ENCODE measurements at places on chromosomes 2 and 18. TPM values are rescaled to one million over a fixed set of nuclear protein-coding genes. Genes with fewer than 3 reads are reported as not detected.

- no peaks in the 10 kb centered on the region for H3K36me3 ChIP-seq
- no peaks in the 10 kb centered on the region for H3K4me1 ChIP-seq
- no peak overlapping the region for H3K4me3 ChIP-seq
- H3K27me3 ChIP-seq = no peaks in the 10 kb centered on the region
These were observed 109.0 kb downstream of the CERS6 start for GRCh38 chr2:168565112-168565511.

GRCh38 chr2:2849464-2850217 lies 518.6 kb upstream of the MYT1L start:
- no peaks in the 10 kb centered on the region for H3K27me3 ChIP-seq
- H3K36me3 ChIP-seq = no peaks in the 10 kb centered on the region
- H3K4me3 ChIP-seq = no peak overlapping the region
- no peak overlapping the region for H3K27ac ChIP-seq
- peak; percentile 67 for DNase-seq
- peaks cover 14% of the 10 kb centered on the region for H3K4me1 ChIP-seq

DNA sequence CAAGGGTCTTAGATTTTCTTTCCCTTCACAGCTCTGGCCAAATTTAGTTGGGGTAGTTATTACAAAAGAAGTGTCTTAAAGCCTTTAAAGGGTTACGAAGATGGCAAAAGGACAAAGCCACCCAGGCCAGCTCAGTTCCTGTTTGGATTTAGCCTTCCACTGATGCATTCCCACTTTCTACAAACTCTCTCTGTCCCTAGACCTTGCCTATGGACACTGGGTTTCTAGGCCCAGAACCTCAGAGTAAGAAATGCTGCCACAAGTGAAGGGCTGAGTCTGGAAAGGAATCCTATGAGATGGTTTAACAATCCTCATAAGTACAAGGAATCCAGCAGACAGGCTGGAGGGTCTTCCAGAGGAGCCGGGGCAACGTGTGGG lies 13.4 kb downstream of the NFE2L2 start:
- no peaks in the 10 kb centered on the region for H3K36me3 ChIP-seq
- H3K27me3 ChIP-seq = no peaks in the 10 kb centered on the region
- no peak for DNase-seq
- H3K4me3 ChIP-seq = no peak overlapping the region
- peaks cover 98% of the 10 kb centered on the region for H3K4me1 ChIP-seq
- H3K27ac ChIP-seq = peak overlapping the region; percentile 85

GRCh38 chr2:65402780-65403528 lies 29.4 kb downstream of the SPRED2 start:
- DNase-seq = no peak
- H3K27me3 ChIP-seq = no peaks in the 10 kb centered on the region
- peaks cover 23% of the 10 kb centered on the region for H3K4me1 ChIP-seq
- H3K36me3 ChIP-seq = no peaks in the 10 kb centered on the region
- no peak overlapping the region for H3K4me3 ChIP-seq
- no peak overlapping the region for H3K27ac ChIP-seq

DNA sequence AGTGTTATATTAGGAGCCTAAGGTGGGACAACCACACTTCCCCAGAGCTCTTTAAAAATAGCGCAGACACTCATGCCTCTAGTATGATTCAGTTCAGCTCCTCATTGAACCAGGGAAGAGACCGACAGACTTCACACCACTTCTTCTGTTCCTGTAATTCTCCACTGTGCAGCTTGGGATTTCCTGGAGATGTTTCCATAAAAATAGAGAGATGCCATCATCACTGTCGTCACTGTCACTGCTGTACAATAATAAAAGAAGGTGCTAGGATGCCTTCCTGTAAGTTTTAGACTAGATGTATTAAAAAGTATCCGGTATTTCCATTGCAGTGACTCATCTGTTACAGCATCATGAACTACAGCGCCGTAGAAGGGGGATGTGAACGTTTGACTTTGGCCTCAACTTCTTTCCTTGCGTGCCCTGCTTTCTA lies 110.9 kb downstream of the FAM210A start:
- no peaks in the 10 kb centered on the region for H3K36me3 ChIP-seq
- H3K27ac ChIP-seq = peak overlapping the region; percentile 69
- peaks cover 57% of the 10 kb centered on the region for H3K4me1 ChIP-seq
- DNase-seq = no peak
- no peaks in the 10 kb centered on the region for H3K27me3 ChIP-seq
- H3K4me3 ChIP-seq = no peak overlapping the region

- H3K36me3 ChIP-seq = no peaks in the 10 kb centered on the region
- H3K4me1 ChIP-seq = no peaks in the 10 kb centered on the region
- no peak for DNase-seq
- no peak overlapping the region for H3K27ac ChIP-seq
These were observed 106.0 kb downstream of the DTNB start for GRCh38 chr2:25567406-25567805.

DNA sequence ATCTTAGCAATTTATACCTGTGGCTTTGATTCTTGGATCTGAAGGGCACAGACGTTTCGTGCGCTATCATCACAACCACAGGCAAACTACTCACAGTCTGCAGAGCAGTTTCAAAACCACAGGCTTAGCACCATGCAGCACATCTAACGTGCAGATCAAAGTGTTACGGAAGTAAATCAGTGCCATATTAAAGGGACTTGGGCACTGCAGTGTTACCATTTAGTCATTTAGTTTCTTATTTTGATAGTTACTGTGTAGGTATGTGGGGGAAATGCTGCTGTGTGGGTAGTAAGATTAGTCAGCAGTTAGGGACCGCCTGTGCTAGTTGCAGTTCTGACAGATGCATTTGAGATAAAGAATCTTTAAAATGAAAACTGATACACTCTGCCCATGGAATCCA lies 384.0 kb downstream of the NBAS start:
- no peak overlapping the region for H3K27ac ChIP-seq
- H3K4me1 ChIP-seq = no peaks in the 10 kb centered on the region
- no peak for DNase-seq
- no peaks in the 10 kb centered on the region for H3K27me3 ChIP-seq
- H3K36me3 ChIP-seq = peaks cover 10% of the 10 kb centered on the region

DNA sequence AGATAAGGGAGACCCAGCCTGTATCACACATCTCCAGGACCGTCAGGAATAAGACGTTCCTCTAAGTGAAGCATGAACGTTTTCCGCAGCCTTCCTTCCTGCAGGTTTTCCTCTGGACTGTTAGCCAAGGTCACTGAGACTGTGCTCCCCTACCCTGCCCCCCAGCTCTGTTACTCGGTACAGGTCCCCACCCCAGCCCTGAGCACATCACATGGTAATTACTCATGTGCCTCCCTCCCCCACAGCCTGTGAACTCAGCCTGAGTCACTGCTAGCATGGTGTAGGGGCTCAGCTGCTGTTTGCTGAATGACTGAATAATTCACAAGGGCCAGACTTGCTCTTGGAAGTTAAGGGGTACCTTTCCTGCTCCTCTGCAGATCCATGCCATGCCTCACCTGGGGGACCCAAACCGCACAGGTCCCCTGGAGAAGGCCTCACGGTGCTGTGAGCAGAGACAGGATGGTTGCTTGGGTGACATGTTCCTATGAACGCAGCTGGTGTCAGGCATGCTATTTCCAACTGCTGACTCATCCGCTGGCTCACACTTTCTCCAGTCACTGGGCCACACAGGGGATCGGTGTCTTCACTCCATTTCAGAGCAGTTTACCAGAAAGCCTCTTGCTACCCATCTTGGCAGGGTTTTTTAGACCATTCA lies 88.2 kb downstream of the PLB1 start:
- no peak overlapping the region for H3K4me3 ChIP-seq
- DNase-seq = no peak
- H3K27ac ChIP-seq = peak overlapping the region; percentile 53
- no peaks in the 10 kb centered on the region for H3K36me3 ChIP-seq

DNA sequence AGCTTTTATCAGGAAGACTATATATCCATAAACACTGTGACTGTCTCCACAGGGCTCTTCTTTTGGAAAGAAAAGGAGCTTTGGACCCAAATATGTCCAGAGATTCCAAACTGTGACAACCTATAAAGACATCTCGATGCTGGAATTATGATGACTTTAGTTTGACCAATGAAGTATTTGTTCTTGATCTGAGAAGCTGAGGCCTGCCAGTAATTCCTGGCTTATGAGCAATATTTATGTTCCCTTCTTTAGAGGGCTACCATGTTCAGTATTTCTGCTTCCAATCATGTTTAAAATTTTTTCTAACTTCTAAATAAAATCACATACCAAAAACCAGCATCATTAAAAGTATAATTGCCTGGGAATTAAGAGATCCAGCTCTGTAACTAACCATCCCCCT lies 41.1 kb downstream of the FEZ2 start:
- peaks cover 2% of the 10 kb centered on the region for H3K36me3 ChIP-seq
- H3K4me3 ChIP-seq = no peak overlapping the region
- DNase-seq = no peak
- no peaks in the 10 kb centered on the region for H3K27me3 ChIP-seq
- peaks cover 8% of the 10 kb centered on the region for H3K4me1 ChIP-seq
- no peak overlapping the region for H3K27ac ChIP-seq

DNA sequence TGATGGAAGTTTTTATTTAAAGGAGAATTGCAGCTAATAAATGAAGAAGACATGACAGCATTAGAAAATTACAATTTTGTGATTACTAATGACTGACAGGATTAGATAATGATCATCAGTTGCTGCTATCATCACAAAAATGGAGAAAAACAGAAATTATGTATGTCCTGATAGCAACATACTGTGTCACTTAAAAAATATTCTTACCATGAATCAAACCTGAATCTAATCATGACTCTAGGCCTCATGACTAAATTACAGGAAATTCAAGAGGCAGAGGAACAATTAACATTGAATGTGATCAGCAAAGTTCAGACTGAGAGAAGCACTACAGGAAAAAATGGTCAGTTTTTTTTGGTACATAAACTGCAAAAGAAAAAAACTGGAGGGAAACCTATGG lies 147.8 kb downstream of the PMAIP1 start:
- DNase-seq = no peak
- H3K27me3 ChIP-seq = no peaks in the 10 kb centered on the region
- no peak overlapping the region for H3K27ac ChIP-seq

- no peak overlapping the region for H3K27ac ChIP-seq
- no peak for DNase-seq
- no peaks in the 10 kb centered on the region for H3K4me1 ChIP-seq
- H3K36me3 ChIP-seq = no peaks in the 10 kb centered on the region
- H3K27me3 ChIP-seq = no peaks in the 10 kb centered on the region
These were observed 292.6 kb upstream of the TCF4 start for GRCh38 chr18:55880617-55881016.

DNA sequence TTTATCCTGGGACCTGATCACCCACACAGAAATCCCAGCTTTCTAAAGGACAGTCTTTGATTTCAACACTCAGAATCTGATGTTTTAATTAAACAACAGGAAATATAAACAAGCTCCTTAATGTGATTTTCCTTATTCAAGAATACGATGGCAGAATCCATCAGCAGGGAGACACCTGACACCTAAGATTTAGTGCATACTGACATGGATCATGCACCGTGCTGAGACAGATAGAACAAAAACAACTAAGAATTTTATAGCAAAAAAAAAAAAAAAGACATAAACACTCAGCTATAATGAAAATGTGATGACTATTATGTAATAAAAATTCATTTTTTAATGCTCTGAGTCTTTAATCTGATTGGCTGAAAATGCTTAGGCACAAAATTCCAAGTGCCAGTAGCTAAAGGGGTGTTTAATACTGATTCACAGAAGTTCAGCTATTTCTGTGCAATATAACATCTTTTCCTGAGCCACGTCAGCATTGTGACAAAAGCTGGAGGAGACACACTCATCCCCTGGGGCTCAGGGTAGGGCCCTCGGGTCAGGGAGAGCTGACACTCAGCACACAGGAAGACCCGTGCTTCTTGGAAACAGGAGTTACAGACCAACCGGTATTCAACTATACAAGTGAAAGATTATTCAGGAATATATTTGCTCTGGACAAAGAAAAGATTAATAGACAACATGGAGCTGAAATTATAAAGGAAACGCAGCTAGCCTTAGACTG lies 247.4 kb downstream of the FBXO15 start:
- no peaks in the 10 kb centered on the region for H3K27me3 ChIP-seq
- H3K4me1 ChIP-seq = no peaks in the 10 kb centered on the region
- no peak overlapping the region for H3K4me3 ChIP-seq
- no peak overlapping the region for H3K27ac ChIP-seq

- no peaks in the 10 kb centered on the region for H3K4me1 ChIP-seq
- H3K27ac ChIP-seq = no peak overlapping the region
- no peaks in the 10 kb centered on the region for H3K27me3 ChIP-seq
- H3K36me3 ChIP-seq = no peaks in the 10 kb centered on the region
These were observed 21.2 kb upstream of the ACVR1 start for GRCh38 chr2:157897106-157897971.

DNA sequence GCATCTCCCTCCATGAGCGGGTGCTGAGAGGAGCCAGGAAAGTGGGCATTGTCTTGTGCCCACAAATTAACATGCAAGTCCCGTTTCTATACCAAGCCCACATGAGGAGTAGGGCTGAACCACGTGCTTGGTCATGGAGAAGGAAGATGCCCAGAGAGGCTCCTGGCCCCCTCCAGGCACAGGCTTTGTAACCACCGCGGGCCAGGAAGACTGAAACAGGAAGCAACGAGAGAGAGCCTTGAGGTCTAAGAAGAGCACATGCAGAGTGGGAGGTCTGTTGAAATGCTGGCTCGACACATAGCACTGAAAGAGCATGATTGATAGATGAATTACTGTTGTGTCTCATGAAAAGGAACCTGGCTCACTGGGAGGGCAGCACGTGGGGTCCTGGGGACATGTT lies 36.3 kb downstream of the VWA3B start:
- H3K27ac ChIP-seq = no peak overlapping the region
- no peaks in the 10 kb centered on the region for H3K27me3 ChIP-seq
- no peaks in the 10 kb centered on the region for H3K36me3 ChIP-seq

- no peak overlapping the region for H3K27ac ChIP-seq
- no peaks in the 10 kb centered on the region for H3K27me3 ChIP-seq
- no peaks in the 10 kb centered on the region for H3K36me3 ChIP-seq
- H3K4me3 ChIP-seq = no peak overlapping the region
- no peaks in the 10 kb centered on the region for H3K4me1 ChIP-seq
- DNase-seq = no peak
These were observed 19.2 kb upstream of the TMEM177 start for GRCh38 chr2:119659601-119660342.

DNA sequence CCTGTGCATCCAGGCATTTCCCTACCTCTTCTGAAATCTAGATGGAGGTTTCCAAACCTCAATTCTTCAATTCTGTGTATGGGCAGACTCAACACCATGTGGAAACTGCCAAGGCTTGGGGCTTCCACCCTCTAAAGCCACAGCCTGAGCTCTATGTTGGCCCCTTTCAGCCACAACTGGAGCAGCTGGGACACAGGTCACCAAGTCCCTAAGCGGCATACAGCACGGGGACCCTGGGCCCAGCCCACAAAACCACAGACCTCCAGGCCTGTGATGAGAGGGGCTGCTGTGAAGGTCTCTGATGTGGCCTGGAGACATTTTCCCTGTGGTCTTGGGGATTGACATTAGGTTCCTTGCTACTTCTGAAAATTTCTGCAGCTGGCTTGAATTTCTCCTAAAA lies 255.4 kb downstream of the TDRD15 start:
- no peaks in the 10 kb centered on the region for H3K27me3 ChIP-seq
- H3K4me3 ChIP-seq = no peak overlapping the region
- DNase-seq = no peak
- no peak overlapping the region for H3K27ac ChIP-seq

HOXD10 gene
- not detected for total RNA-seq

MARCHF4 gene
- 0.10 TPM for total RNA-seq

SCN9A gene
- 18.6 TPM for total RNA-seq

CLIP4 gene
- 75.9 TPM for total RNA-seq

ZAP70 gene
- 6.4 TPM for total RNA-seq

CPSF3 gene
- 19.5 TPM for total RNA-seq

PARD3B gene
- total RNA-seq = 22.2 TPM

KCNK3 gene
- 3.0 TPM for total RNA-seq

MEP1B gene
- total RNA-seq = not detected

MC5R gene
- total RNA-seq = not detected

MAP3K19 gene
- 1.3 TPM for total RNA-seq

Data from upper lobe of left lung (tissue), 6 donors.